AG10803 (cell line): ENCODE measurements at places on chromosomes 2 and 18.

GRCh38 chr2:217279140-217279539, 419.3 kb upstream of the TNP1 start:
- peak; percentile 74 for DNase-seq

DNA sequence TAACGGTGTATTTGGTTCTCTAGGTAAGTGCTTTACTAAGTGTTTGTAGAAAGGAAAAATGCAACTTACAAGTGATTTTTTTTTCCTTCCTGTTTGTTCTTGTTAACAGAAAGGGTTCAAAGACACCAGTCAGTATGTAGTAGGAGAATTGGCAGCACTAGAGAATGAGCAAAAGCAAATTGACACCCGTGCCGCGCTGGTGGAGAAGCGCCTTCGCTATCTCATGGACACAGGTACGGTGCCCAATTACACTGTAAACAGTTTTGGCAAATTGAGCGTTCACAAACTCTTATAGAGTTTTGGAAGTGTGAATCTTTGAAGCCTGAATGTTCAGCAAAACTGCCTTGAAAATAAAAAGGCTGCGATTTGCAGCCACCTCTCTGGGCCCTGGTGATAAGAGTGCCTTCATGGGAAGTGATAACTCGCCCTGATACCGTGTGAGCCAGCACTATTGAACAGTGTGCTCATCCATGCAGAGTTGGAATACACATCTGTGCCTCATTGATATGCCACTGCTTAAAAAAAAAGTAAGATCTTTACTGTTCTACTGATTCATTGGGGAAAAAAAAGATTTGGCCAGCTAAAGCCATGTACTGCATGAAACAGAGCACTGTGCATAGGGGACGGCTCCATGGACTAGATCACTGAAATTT, 54.0 kb upstream of the OTX1 start:
- no peak for DNase-seq

DNA sequence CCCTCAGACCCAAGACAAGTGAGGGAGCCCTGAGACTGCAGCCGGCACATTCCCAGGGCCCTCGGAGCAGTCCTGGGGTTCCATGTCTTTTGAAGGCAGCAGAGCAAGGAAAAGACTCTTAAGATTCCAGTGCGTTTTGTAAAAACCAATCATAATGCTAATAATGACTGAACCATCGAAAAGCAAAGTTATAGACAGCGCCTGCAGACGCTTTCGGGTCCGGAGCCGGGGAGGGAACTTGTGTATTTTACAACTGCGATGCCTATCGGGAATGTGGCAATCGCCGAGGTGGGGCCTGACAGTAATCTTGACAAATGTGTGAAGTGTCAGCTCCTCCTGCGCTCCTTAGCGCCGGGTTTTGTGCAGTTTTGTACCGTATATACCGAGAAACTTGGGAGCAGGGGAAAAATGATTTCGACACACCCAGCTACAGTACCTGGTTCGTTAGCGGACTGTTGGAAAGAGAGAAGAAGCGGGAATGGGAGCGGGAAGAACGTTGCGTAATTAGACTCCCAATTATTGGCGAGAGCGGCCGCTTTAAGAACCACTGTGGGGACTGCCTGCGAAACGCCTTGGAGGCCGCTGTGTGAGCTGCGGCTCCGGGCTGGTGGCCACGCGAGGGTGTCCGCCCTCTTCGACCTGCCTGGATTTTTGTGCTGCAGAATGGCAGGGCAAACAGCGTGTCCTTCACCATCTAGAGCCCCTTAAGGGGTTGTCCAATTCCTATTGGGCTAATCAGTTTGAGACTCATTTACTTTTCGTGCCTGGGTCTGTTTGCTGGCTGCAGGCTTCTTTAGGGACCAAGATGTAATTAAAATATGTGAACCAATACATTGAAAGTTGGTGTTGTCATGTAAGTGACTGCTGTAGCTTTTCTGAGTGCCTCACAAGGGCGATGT, 2.4 kb downstream of the EPAS1 start:
- DNase-seq: peak; percentile 81

DNA sequence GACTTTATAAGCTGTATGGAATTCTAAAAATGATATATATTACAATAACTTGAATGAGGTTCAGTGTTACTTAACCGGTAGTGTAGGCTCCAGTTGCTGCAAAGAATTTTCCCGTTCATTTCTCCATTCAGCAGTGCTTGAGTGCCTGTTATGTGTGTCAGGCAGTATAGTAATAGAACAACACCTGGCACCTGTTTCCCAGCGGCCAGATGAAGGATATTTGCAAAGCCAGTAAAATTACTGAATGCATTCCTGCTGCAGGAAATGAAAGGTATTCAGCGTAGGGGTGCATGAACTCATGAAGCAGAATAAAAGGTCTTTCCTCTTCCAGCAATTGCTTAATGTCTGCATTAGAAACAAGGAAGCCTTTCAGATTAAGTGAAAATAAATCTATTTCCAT, 18.8 kb downstream of the YPEL5 start:
- no peak for DNase-seq

DNA sequence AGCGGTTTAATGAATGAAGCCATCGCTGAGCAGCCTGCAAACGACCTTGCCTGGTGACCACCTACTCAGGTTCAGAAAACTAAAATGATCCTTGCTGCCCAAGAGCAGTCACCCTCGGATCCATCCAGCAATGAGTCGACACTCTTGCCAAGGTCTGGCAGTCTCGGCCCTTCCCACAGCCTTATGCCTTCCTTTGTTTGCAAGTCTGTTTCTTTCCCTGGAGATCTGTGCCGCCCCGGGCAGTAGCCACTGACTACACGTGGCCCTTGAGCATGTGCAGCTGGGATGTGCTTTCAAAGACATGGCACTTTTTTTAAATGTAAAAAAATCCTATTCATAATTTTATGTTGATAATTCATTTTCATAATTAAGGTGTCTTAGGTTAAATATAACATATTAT, 37.2 kb upstream of the SLC35G4 start:
- DNase-seq: no peak

GRCh38 chr2:119468154-119468955, 36.7 kb downstream of the TMEM37 start:
- DNase-seq: peak; percentile 21
